ENCODE measurements at places on chromosomes 16 and 17.
A peak's percentile ranks its signal among the peaks of the same experiment; 100 is the strongest.

DNA sequence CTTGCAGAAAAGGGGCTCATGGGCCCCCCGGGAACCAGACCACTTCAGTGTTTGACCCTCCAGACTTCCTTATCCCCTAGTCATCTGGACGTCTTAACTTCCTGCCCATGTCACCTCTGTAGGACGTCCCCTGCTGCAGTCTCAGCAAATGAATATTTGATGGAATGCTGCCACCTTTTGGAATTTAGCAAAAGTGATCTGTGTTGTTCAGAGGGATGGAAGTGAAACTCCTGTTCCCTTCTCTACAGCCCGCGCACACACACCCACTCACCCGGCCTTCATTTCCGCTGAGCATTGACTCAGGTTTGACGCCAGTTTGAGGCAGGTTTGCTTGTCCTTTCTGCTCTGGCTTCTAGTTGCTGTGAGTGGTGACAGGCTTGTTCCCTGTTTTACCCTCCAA, 507.2 kb upstream of the EEF2KMT start:
- no peak for DNase-seq

GRCh38 chr16:58471209-58471975, 28.6 kb upstream of the NDRG4 start:
- DNase-seq, result no peak

DNA sequence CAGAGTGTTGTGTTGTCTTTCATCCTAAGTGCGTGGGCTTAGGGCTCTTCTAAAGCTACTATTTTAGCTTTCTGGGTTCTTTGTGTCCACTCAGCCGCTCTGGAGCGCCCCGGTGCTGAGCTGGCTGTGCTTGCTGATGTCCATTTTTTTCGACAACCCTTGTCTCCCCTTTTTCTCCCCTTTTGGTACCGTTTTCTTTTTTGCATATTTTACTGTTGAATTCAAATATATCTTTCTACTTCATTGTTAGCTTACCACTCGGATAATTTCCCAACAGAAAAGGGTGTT, 1.2 kb downstream of the SRRM2 start:
- DNase-seq, result no peak

- DNase-seq, result no peak
These were observed 109.8 kb downstream of the SDR42E1 start for GRCh38 chr16:81901484-81901883.

- DNase-seq, result no peak
These were observed 3.3 kb downstream of the MT1H start for GRCh38 chr16:56672761-56673536.

- DNase-seq, result peak; percentile 85
These were observed 19.9 kb downstream of the GAS7 start for GRCh38 chr17:10178506-10178991.

DNA sequence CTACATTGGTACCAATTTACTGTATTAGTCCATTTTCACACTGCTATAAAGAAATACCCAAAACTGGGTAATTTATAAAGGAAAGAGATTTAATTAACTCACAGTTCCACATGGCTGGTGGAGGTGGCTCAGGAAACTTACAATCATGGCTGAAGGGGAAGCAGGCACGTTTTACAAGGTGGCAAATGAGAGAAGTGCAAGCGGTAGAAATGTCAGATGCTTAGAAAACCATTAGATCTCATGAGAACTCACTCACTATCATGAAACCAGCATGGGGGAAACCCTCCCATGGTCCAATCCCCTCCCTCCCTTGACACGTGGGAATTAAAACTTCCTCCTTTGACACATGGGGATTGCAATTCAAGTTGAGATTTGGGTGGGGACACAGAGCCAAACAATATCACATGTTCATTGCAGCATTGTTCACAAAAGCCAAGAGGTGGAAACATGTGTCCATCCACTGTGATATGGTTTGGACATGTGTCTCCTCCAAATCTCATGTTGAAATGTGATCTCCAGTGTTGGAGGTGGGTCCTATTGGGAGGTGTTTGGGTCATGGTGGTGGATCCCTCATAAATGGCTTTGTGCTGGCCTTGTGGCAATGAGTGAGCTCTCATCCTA, 3.1 kb upstream of the SPACA3 start:
- no peak for DNase-seq

DNA sequence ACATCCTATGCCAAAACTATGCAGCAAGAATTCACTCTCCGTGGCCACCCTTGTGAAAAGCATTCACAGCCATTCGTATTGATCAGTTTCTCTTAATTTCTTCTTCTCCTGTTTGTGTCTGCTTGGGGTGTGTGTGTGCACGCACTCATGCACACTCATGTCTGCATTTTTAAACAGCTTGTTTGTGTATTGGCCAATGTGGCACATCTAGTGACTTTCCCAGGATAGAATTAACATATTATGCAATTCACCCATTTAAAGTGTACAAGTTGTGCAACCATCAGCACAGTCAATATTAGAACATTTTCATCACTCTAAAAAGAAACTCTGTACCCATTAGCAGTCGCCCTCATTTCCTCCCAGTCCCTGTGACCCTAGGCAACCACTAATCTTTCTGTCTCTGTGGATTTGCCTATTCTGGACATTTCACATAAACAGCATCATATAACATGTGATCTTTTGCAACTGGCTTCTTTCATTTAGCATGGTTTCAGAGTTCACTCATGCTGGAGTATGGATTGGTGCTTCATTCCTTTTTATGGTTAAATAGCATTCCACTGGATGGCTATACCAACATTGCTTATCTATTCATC, 20.1 kb downstream of the IRX3 start:
- no peak for DNase-seq

DNA sequence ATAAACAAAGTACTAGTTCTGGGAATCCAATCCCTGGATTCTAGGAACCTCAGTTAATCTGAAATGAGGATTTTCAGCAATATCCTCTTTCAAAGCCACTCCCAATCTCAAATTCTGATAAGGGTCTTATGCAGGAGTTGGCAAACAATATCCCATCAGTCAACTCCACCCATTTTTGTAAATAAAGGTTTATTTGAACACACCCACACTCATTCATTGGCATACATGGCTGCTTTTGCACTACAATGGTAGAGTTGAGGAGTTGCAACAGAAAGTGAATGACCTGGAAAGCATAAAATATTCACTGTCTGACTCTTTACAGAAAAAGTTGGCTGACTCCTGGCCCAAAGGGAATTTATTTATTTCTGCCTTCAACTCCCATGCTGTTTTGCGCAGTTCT, 157.7 kb upstream of the CDH11 start:
- no peak for DNase-seq

- DNase-seq, result no peak
These were observed 309.3 kb downstream of the SLC39A11 start for GRCh38 chr17:72782985-72783701.

DNA sequence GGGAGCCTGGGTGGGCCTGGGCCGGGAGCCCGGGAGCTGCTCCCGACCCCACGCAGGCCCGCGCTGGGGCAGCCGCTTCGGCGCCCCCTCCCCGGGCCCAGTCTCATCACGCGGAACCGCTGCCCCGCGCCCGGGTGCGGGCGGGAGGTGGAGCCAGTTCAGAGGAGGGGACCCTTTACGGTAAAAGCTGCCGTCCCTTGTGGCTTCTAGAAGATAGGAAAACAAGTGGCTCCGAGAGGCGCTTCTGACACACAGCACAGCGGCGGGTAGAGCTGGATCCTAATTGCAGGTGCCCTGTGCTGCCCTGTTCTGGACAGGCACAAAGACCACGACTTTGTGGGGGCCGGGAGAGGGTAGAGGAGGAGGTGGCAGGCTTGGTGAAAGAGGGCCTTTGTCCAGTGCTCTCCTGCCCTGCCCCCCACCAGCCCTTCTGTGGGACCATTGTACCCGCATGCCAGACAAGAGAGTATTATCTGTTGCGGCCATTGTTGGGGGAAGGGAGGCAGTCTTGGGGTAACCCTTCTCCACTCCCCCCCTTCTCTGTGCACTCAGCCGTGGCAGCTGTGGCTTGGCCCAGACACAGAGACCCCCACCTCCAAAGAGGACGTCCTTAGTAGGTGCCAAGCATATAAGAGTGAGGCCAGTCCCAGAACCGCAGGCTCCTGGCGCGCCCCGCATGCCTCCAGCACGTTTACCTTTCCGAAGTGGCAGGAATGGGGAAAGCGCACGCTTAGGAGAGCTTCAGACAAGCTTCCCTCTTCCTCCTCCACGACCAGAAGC, 736 bp downstream of the CNP start:
- DNase-seq, result peak; percentile 7

- DNase-seq, result no peak
These were observed 9.5 kb downstream of the BCAR1 start for GRCh38 chr16:75241955-75242354.

DNA sequence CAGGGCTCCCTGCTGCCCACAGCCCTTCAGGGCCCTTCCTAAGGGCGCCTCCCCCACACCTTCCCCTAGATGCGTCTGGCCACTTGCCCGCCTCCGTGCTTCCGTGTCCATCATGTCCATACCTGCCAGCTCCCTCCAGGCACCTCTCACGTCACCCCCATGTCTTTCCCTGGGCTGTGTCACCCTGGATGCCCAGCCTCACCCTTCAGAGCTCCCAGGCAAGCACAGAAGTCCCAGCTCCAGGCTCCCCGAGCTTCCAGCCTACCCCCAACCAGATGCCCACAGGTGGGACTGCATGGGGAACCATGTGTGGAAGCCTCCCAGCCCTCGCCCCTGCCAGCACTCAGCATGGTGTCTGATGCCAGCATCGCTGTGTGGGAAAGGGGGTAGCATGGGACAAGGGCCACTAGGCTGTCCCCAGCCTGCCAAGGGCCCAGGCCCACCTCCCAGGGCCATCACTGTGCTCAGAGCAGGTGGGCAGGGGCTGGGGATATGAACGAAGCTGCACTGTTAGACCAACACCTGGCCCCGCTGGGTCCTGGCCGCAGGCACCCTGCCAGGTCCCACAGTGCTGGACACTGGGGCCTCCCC, 1.9 kb upstream of the AXIN1 start:
- no peak for DNase-seq

DNA sequence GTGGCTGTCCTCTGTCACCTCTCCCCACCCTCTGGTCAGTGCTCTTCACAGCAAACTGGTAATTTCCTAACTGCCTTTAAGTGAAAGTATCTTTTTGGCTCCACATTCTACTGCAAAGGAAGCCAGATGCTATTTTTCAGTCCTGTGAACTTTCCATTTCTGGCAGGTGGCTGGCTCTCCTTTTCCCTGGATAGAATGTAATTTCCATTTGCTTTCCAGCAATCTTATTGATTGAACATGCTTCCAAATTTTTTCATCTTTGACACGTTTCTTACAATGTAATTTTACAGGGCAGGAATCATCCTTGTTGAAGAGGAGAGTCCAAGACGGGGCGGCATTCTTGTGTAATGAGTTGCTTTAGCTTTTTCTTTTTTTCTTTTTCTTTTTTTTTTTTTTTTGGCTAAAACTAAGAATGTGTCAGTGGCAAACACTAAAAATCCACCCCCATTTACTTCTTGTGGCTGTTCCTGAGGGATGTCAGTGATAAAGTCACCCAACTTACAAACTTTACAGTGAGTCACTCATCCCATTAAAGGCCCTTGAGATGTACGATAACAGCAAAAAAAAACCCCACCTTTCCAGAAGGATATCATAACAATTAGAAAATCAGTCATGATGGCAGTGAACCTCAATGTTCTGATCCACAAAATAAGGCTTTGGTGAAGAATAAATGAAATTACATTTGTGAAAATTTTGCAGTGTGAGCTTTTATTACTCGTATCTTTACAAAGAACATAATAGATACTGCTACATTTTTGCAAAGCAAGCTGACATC, 29.4 kb upstream of the PRKCA start:
- peak; percentile 89 for DNase-seq
